NAMALWA (cell line): ENCODE measurements at places on chromosomes 11 and 22.

DNA sequence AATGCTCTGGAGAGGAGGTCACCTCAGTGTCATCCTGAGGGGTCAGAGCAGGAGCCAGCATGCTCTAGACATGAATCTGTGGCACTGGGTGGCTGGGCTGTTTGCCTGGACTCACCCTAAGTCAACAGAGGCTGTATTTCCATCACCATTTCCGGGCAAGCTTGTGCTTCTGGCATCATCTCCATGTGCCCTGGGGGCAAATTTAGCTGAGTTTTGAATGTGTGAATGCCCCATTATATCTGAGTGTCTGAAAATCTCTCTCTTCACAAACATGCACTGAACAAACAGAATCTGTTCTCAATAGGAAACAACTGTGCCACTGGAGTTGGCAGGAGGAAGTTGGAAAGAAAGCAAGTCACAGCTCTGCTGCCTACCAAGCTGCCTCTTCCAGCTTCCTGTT, 356.2 kb downstream of the GRM5 start:
- DNase-seq = no peak

GRCh38 chr11:66561178-66561974, 7.0 kb downstream of the CTSF start:
- DNase-seq = no peak

DNA sequence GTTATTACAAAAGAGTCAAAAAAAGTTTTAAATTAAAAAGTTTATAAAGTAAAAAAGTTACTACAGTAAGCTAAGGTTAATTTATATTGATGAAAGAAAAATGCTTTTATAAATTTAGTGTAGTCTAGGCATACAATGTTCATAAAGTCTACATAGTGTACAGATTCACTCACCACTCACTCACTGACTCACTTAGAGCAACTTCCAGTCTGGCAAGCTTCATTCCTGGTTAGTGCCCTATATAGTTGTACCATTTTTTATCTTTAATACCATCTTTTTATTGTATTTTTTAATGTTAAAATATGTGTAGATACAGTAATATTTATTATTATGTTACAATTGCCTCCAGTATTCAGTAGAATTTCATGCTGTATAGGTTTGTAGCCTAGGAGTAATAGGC, 2.6 kb upstream of the MMP10 start:
- no peak for DNase-seq

DNA sequence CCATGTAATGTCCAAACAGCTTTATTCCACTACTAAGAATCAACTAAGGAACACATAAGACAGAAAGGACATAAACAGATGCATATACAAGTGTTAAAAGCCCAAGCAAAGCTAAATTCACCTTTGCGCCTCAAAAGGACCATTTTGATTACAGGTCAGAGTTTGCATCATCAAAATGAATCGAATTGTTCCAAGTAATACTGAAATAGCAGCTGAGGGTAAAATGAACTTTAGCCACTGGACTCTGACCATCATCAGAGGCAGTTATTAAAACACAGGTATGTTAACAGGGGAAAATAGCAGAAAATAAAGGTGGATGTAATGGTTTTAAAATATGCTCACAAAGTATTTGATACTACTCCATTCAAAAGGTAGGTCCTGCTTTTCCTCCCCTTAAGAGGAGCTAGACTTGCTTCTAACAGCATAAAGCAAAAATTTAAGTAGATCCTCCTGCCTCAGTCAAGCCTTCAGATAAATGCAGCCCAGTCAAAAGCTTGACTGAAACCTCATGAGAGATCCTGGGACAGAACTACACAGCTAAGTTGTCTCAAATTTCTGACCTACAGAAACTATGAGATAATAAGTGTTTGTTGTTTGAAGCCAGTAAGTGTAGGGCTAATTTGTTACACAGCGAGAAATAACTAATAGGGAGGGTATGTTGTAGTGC, 35.4 kb downstream of the RBFOX2 start:
- no peak for DNase-seq

DNA sequence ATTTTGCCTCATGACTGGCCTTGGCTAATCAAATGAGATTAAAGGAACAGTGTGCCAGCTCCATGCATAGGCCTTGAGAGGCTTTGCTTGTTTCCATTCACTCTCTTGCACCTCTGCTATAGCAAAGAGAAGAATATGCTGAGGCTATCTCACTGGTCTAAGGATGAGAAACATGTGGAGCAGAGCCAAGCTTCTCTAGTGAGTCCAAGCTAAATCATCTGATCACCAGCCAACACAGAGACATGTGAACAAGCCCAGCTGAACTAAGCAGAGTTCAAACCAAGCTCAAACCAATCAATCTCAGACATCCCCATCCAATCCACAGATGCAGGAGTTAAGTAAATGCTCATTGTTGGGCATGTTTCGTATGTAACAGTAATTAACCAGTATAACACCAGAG, 69.4 kb upstream of the API5 start:
- DNase-seq = no peak

- DNase-seq = no peak
Observed at GRCh38 chr11:7600205-7600775, 73.0 kb downstream of the CYB5R2 start.

- no peak for DNase-seq
Observed at GRCh38 chr11:64021757-64022093, 14.0 kb upstream of the FLRT1 start.

GRCh38 chr22:31983911-31984656, 39.7 kb downstream of the YWHAH start:
- no peak for DNase-seq

- DNase-seq = no peak
Observed at GRCh38 chr11:47137476-47137875, 39.2 kb downstream of the ARFGAP2 start.

GRCh38 chr11:42779555-42779954, 532.2 kb upstream of the API5 start:
- no peak for DNase-seq

GRCh38 chr22:43860126-43860525, 2.2 kb downstream of the SULT4A1 start:
- DNase-seq = no peak

DNA sequence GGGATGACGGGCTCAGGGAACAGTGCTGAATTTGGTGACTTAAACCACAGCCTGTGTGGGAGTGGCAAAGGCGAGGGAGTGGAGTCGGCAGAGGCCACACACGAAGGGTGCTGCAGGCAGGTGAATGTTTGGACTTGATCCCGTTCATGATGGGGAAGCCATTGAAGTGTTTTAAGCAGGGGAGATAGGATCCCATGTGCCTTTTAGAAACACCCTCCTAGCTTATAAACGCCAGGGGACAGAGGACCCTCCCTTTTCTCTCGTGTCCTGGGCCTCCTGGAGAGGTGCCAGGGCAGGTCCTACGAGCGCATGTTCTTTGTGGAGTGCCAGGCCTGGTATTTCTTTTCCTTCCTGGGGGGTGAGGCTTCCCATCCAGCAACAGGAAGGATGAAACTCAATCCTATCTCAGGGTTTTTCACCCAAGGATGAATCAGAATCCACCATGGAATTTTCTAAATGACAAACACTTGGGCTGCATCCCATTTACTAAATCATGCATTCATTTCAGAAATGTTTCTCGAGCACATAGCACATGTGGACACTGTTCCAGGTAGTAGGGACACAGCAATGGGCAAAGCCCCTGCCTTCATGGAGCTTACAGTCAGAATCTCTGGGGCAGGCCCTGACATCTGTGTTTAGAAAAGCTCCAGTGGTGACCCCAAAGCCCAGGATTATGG, 59.6 kb downstream of the CHRDL2 start:
- no peak for DNase-seq

DNA sequence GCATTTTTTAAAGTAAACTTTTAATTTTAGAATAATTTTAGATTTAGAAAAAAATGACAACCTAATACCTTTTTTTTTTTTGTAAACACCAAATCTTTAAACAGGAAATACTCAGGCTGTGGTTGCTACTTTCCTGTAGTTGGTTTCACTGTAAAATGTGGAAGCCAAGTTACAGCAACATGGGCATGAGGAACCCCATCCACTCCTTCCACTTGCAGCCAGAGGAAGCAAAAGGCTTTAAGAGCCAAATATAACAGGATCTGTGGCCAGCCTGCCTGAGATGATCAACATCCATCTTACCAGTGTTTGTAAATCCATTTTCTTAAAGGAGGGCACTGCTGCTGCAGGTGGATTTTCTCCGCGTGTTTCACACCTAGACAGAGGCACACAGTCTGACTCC, 66.2 kb downstream of the TNRC6B start:
- no peak for DNase-seq

GRCh38 chr11:42161886-42162285, 702.4 kb upstream of the LRRC4C start:
- no peak for DNase-seq

GRCh38 chr22:46369716-46370583, 34.4 kb downstream of the TRMU start:
- no peak for DNase-seq

DNA sequence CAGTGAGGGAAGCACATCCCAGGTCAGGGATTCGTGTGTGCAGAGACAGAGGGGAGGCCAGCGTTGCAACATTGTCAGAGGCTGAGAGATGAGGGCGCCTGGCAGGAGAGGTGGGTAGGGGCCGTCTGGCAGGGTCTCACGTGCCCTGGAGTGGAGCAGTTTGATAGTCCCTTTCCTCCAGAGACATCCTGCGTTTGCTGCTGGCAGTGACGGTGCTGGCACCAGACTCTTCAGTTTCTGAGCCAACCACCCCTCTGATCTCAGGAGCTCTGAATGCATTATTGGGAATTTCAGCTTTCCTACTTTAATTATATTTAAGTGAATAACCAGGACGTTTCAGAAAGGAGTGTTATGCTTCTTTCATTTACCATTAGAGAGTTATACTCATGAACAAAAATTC, 136.5 kb downstream of the WNT7B start:
- DNase-seq = no peak

- peak; percentile 80 for DNase-seq
Observed at GRCh38 chr11:125514336-125515101, 18.5 kb upstream of the FEZ1 start.

DNA sequence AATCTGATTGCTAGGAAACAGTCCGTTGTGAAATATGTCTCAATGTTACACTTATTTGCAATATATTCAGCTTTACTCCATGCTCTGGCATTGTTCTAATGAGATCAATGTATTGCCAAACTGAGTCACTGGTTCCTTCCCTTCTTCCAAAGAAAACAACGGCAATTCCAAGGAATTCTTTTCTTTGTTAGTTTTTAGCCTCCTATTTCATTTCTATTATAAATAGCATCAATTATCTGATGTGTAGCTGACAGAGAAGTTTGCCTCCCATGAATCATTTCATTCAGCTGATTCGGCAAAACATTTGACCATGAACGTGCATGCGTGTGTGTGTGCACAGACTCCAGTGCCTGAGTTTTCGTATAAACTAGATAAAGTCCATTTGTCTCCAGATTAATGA, 346.8 kb downstream of the ETS1 start:
- no peak for DNase-seq

- peak; percentile 28 for DNase-seq
Observed at GRCh38 chr22:23071230-23072076, 1.1 kb downstream of the GNAZ start.

- DNase-seq = no peak
Observed at GRCh38 chr22:47151490-47151889, 389.0 kb downstream of the TBC1D22A start.

DNA sequence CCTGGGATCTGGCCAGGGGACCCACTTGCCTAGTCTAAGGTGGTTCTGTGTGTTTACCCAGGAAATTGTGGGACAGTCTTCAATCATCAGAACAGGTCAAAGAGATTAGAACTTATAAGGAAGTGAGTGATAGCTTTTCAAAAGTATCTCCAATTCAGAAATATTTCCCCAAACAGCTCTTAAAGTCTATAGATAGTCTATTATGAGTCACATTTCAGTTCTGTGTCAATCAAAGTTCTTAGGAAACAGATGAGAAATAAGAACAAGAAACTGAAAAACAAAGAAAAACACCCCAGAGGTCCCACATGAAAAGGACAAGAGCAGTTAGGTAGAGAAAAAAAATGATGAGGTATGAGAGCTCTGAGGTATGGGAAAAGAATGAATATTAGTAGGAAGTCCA, 381.4 kb upstream of the MPPED2 start:
- DNase-seq = no peak

GRCh38 chr11:13705710-13706109, 37.2 kb downstream of the FAR1 start:
- no peak for DNase-seq

DNA sequence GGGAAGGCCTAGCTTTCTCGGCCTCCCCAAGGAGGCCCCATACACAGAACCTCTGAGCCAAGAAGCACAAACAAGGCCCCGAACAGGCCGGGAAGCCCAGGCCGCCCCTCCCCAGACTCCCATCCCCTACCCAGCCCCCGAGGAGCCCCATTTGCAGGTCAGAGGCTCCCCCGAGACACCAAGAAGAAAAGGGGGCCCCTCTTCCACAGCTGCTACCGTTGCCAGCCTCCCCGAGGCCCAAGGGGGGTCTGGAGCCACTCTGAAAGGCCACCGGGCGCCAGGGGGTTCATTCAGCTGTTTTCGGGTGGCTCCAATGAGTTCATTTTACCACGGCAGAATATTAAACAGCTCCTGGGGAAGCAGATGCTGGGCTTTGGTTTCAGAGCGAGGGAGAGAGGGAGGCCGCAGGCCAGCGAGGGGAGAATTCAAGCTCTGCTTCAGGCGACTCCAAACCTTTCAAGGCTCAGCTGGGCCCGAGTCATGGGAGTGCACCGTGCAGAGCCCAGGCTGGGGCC, 28.5 kb downstream of the MN1 start:
- no peak for DNase-seq

- no peak for DNase-seq
Observed at GRCh38 chr11:84564867-84565184, 1062.3 kb downstream of the DLG2 start.

GRCh38 chr11:86555866-86556265, 116.5 kb downstream of the ME3 start:
- no peak for DNase-seq

- no peak for DNase-seq
Observed at GRCh38 chr22:46330426-46330825, 5.1 kb upstream of the TRMU start.

- no peak for DNase-seq
Observed at GRCh38 chr11:64538501-64538951, 52.5 kb upstream of the SLC22A12 start.

GRCh38 chr11:104705490-104706190, 192.6 kb downstream of the CASP12 start:
- peak; percentile 62 for DNase-seq

GRCh38 chr11:91966368-91966767, 258.2 kb upstream of the FAT3 start:
- no peak for DNase-seq

DNA sequence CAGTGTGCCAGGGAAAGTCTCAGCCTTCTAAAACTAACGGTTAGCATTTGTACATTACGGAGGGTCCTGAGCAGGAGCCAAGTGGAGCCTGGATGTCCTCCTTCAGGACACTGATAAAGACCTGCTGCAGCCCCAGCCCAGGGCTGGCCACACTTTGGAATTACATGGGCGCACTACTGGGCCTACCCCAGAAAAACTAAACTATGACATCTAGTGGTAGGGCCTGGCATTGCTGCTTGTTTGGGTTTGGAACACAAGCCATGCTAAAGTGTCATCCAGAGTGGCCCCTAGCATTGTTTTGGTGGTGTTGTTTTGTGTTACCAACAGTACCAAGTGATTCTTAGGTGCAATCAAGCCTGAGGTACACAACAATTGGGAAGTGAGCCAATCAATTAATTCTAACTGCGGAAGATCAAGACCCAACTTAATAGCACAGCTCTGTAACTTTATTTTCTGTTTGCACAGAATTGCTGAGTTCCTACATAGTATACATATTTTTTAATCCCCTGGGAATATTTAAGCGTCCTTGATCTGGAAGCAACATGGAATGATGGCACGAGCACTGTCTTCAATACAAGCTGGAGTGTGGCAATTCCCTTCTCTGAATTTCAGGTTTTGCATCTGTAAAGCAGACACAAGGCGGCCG, 340.7 kb downstream of the LARGE1 start:
- peak; percentile 82 for DNase-seq

GRCh38 chr11:75499423-75500190, 26.1 kb downstream of the GDPD5 start:
- DNase-seq = no peak
